ENCODE measurements at places on chromosomes 3 and 15.
A peak's percentile ranks its signal among the peaks of the same experiment; 100 is the strongest.

- DNase-seq, result no peak
Measured at GRCh38 chr15:74387621-74388362, 20.3 kb upstream of the CYP11A1 start.

- no peak for DNase-seq
Measured at GRCh38 chr15:51079226-51079625, 15.5 kb downstream of the TNFAIP8L3 start.

- no peak for DNase-seq
Measured at GRCh38 chr3:62793946-62794345, 81.3 kb downstream of the CADPS start.

DNA sequence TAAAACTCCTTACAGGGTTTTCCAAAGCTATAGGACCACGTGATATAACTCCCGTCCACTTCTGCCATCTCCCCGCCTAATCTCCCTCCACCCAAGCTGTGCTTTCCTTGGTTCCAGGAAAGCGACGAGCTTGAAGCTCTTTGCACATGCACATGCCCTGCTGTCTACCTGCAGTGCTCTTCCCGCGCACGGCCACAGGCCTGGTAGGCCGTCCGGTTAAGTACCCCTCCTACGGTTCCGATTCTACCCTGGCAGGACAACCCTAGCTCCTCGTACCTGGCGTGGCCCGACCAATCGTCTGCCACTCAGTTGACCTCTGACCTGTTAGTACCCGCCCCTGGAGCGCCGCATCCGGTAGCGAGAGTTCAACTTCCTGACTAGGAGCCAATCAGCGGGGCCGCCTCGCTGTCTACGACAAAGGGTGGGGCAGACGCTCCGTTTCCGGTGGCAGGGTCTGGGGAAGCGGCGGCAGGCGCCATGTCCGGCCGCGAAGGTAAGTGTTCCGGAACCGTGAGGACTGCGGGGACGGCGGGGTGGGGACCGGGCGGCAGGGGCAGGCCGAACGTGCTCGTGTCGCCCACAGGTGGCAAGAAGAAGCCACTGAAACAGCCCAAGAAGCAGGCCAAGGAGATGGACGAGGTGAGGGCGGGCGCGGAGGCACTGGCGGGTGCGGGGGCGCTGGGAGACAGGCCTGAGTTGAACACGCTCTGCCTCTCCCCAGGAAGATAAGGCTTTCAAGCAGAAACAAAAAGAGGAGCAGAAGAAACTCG, at the start of the genes CCDC51 and TMA7:
Gene CCDC51 (minus strand): TSS at position 300 of the 770 bp plus-strand sequence. CDS start 4,991 bp downstream, outside the sequence.
Gene TMA7 (plus strand): TSS at position 438 of the 770 bp plus-strand sequence. CDS start 40 bp downstream, at position 478.
- peak; percentile 91 for DNase-seq

- no peak for DNase-seq
Measured at GRCh38 chr3:150235799-150236198, 172.3 kb upstream of the TSC22D2 start.

DNA sequence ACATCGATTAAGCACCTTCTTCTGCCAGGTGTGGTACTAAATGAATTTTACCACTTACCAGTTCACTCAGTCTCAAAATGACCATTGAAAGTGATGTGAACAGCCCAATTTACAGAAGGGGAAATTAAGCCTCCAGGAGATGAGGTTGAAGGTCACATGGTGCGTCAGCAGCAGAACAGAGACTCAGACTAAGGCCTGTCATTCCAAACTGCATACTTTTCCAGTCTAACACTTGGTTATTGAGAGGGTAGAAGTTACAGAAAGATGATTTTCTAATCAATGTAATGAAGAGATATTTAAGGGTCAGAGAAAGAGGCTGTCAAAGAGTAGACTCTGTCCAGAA, 68.4 kb downstream of the TTC23 start:
- DNase-seq, result no peak

Data from activated gamma-delta T cell (primary cell).